Stimulated activated CD8-positive, alpha-beta memory T cell treated with anti-CD3 and anti-CD28 coated beads, Interleukin-7, amount 100 ng/mL, for 4 hours (primary cell): ENCODE measurements at places on chromosomes 4 and X.

DNA sequence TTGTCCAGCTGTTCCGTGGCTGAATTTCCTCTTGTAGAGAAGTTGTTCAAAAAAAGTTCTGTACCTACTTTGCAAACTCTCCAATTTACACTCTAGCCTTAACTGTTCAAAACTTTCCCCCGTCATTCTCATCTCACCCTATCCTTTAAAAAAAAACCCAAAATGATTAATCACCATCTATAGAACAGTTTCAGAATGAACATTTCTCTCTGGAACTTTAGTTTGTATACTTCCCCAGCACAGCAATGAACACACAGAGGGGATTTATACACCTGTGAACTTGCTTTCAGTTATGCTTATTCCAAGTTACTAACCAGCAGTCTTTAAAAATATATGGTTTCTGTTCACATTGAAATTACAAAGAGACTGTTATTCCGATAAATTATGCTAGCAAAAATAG is 1.2 kb downstream of the GEMIN8 start:
- DNase-seq: no peak

- DNase-seq: no peak
Measured at GRCh38 chr4:111639120-111639690, 506.0 kb upstream of the FAM241A start.

GRCh38 chr4:152938237-152938947 is 2.3 kb downstream of the FHDC1 start:
- DNase-seq: no peak

- no peak for DNase-seq
Measured at GRCh38 chr4:3787489-3788365, 21.5 kb downstream of the ADRA2C start.

- DNase-seq: no peak
Measured at GRCh38 chrX:102765217-102765616, 44.7 kb downstream of the GPRASP3 start.

- no peak for DNase-seq
Measured at GRCh38 chrX:10326578-10326977, 169.8 kb downstream of the CLCN4 start.

DNA sequence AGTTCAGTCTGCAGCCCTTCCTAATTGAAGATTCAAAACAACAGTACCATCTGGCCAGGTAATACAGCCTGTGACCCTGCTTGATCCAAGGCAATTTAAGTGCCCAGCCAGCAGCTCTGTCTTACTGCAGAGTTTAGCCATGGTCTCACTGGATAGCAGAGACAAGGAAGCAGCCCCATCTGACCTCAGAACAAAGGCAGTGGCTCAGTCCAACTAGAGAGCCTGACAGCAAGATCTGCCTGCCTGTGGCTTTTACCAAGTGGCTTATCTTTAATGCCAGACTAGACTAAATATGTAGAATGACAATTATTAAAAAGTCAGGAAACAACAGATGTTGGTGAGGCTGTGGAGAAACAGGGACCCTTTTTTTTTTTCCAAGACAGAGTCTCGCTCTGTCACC is 293.4 kb downstream of the DTHD1 start:
- DNase-seq: no peak

DNA sequence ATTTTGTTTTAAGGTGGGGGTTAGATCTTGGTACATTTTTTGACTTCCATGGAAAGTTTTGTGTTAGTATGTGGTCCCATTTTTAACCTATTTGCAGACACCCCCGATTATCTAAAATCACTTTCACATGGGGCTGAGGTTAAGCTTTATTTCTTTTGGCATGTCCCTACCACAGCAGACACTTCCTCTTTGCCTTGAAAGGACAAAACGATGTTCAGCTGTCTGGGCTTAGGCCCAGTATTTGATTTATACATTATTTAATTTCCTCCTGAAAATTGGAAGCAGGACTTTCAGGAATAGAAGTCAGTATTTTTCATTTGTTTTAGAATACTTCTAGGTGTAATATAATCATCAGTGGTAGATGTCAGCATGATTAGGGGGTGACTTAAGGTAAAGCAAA is 112.4 kb upstream of the SPRY1 start:
- DNase-seq: no peak

- DNase-seq: no peak
Measured at GRCh38 chrX:17537723-17538243, 162.8 kb downstream of the NHS start.

DNA sequence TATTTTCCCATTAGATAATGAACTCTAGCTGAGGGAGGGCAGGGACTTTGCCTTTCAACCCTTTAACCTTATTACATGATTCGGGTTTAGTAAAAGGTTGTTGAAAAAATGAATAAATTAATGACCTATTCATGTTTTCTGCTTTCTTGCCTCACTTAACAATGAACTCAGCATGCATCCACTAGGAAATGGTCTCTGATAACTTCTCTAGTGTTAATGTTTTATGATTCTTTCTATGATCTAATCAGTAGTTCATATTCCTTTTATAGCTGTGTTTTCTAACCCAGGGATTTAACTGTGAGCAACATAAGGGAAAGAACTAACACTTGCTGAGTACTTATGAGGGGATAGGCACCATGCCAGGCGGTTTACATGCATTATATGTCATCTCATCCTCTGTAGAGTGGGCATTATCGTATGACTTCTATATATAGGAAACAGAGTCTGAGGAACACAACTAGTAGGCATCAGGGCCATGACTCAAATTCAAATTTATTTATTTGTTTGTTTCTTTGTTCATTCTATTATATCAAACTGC is 236.7 kb upstream of the MAB21L2 start:
- DNase-seq: no peak

GRCh38 chr4:4794421-4794820 is 65.0 kb upstream of the MSX1 start:
- no peak for DNase-seq

DNA sequence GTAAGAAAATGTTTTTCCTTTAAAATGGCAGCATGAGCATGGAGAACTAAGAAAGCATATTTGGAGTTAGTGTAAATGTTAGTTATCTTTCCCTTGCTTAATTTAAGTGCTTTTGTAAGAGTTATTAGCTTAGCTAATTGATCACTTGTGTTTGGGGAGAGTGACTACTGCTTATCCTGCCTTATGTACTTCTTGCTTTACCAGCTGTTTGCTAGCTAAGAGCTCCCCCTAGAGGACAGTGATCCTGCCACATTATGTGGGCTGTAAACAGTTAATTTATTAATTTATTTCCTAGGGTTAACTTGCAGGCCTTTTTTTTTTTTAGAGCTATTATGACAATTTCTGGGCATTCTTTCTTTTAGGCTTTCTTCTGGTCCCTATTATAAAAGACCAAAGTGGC is 435.8 kb downstream of the MAGEB5 start:
- no peak for DNase-seq

- no peak for DNase-seq
Measured at GRCh38 chr4:48902266-48902665, 4.3 kb downstream of the OCIAD2 start.

DNA sequence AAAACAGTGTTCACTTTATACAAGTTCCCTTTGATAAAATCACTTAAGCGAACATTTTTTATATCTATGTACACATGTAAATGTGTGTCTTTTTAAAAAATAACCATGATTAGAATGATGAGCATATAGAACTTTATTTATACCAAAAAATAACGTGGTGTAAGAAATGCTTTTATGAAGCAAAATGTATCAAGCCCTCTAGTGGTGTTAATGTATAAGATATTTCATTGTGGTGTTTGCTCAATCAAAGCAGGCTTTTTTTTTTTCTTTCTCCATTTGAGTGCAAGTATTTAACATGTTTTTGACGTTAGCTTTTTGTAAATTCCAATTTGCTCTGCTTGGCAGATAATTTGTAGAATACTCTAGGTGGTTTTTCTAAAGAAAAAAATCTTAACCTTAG is 2092.4 kb upstream of the TENM3 start:
- no peak for DNase-seq

GRCh38 chrX:69189576-69190371 is 24.5 kb upstream of the PJA1 start:
- DNase-seq: no peak

DNA sequence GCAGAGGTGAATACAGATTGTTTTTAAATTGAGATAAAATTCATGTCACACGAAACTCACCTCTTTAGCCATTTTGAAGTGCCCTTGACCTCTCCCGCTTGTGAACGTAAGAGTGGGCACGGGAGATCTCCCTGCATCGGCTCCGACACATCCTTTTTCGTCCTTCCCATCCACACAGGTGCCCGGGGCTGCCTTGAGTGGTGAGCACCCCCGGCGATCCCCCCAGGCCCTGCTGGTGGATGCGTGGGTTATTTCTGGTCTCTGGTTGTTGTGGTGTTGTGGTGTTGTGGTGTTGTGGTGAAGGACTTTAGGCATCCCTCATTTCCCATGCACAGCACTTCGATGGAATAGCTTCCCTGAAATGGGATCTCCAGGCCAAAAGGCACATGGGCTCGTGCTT is 46.1 kb downstream of the PSAPL1 start:
- DNase-seq: no peak

DNA sequence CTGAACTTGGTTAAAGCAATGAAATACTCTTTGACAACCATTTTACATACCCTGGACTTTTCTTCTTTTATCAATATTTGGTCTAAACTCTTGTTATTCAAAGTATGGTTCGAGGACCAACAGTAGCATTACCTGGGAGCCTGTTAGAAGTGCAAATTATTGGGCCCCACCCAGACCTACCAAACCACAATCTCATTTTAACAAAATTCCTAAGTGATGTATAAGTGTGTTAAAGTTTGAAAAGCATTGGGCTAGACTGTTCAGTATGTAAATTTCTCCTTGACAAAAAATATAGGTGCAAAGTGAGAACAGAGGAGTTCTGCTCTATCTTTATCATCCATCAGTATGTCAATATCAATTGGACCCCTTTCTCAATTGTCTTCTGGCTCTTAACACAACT is 67.1 kb downstream of the PGRMC1 start:
- DNase-seq: no peak

- no peak for DNase-seq
Measured at GRCh38 chrX:39514801-39515200, 583.0 kb downstream of the BCOR start.

GRCh38 chr4:39259571-39260330 is 77.4 kb downstream of the WDR19 start:
- DNase-seq: no peak

DNA sequence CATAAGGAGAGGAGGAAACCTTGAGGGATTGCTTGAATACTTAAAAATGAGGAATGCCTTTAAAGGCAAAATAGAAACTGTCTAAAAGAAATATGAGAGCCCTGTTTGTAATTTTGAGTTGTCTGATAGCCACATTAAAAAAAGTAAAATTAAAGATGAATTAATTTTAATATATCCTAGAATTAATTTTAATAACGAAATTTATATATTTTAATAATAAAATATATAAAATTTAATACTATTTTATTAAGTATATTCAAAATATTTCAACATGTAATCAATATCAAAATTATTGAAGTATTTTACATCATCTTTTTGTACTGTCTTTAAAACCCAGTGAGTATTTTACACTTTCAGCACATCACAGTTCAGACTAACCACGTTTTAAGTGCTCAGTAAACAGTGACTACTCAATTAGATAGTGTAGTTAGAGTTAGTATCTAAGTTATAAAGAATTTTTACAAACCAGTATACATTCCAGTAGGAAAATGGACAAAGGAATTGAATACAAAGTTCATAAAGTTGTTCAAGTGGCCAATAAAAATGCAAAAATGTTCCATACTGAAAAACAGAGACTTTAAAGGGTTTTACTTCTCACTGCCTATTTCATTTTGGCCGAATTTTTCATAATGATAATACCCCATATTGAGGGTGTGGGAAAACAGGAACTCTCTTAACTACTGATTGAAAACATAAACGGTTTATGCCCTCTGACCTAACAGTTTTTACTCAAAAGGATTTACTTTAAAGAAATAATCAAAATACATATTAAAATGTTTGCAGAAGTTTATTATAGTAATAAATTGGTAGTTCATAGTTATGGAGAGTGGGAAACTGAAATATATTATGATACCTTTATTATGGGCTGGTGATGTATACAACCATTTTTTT is 2.9 kb downstream of the SLC30A9 start:
- no peak for DNase-seq

DNA sequence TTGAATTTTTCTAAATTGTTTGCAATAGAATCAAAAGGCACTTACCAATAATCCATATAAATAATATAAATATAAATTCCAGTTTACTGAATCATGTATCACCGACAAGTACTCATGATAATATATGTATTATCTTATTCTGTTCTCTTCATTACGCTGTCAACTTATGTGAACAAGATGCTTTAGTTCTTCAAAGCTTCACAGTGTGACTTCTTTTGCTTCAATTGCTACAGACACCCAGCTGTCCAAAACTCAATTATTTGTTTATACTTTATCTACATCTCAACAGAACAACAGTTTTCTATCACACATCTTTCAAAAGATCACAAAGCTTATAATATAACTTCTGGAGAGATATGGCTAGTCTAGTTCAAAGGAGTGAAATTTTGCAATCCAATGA is 1499.9 kb upstream of the PCDH10 start:
- no peak for DNase-seq

- DNase-seq: no peak
Measured at GRCh38 chr4:139242511-139243051, 37.4 kb downstream of the MGARP start.

- DNase-seq: no peak
Measured at GRCh38 chr4:110510955-110511544, 35.1 kb downstream of the ENPEP start.

- DNase-seq: no peak
Measured at GRCh38 chr4:79958466-79959264, 114.4 kb downstream of the ANTXR2 start.

DNA sequence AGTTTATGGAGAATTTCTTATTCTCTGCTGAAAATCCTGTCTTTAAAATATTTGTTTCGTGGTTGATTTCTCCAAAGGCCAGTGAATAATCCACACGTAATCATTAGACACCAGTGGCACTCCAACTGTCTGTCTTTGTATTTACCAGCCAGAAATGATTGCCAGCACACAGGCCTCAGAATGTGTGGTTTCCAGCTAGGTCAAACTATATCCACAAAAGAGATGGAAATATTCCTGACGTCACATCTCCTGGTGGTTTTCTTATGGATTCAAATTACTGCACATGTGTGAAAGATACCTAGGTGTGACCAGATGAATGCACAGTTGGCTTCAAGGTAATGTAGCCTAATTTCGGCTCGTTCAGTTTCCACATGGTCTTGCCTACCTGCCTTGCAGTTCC is 27.2 kb upstream of the TENM3 start:
- DNase-seq: no peak

DNA sequence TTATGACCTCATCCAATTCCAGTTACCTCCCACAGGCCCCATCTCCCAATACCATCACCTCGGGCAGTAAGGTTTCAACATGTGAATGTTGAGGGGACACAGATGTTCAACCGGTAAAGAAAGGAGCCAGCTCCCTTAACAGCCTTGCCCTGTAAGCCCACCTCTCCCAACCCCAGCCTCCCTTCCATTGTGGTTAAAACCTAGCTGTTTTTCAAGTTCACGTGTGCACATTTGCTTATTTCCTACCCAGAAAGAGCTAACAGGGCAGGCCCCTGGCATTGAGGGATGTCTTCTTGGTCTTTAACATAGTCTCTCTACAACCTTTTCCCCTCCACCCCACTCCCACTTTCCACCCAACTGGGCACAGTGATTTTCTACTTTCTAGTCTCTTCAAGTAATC is 385.7 kb downstream of the FBXW7 start:
- DNase-seq: no peak

GRCh38 chrX:133415276-133416105 is at the start of gene GPC4:
TSS of gene GPC4 (minus strand) at chrX:133415489. CDS start at chrX:133414965, 524 bp downstream.
- DNase-seq: no peak

- DNase-seq: no peak
Measured at GRCh38 chrX:134476284-134476683, 16.3 kb downstream of the HPRT1 start.
